Amygdala (tissue), 56 donors: ENCODE measurements at places on chromosomes 7 and 10.

- DNase-seq = no peak
Observed at GRCh38 chr10:57925045-57925444, 342.6 kb downstream of the IPMK start.

DNA sequence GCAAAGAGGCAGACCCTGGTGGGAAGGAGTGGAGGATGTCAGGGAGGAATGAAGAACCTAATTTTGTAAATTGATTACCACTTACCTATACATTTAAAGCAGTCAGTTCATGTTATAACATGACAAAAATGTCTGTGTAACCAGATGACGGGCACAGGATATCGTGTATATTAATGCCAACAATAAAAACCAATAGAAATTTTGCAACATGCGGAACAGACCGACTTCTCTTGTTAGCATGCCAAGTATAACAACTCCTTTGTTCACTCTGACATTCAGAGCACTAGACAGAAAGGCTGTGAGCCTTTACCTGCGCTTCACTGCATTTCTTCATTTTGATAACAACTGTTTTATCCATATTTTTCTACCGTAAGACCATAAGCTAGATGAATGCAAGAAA lies 29.9 kb downstream of the CDK6 start:
- no peak for DNase-seq

DNA sequence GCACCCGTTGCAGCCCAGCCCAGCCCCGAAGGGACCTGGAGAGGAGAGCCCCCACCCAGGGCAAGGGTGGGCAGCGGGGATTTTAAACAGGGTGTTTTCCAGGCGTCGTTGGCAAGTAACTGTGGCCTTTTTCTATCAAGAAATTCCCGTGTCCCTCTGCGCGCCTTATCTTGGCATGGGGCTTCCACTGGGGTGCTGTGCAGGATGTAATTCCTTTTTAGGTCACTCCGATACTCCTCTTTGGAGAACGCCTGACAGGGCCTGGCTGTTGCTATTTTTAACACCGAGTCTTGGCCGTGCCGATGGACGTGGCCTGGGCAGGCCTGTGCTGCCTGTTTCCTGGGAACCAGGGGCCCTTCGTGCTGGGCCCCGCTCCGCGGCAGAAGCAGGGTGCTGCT lies 93.8 kb downstream of the INPP5A start:
- no peak for DNase-seq

DNA sequence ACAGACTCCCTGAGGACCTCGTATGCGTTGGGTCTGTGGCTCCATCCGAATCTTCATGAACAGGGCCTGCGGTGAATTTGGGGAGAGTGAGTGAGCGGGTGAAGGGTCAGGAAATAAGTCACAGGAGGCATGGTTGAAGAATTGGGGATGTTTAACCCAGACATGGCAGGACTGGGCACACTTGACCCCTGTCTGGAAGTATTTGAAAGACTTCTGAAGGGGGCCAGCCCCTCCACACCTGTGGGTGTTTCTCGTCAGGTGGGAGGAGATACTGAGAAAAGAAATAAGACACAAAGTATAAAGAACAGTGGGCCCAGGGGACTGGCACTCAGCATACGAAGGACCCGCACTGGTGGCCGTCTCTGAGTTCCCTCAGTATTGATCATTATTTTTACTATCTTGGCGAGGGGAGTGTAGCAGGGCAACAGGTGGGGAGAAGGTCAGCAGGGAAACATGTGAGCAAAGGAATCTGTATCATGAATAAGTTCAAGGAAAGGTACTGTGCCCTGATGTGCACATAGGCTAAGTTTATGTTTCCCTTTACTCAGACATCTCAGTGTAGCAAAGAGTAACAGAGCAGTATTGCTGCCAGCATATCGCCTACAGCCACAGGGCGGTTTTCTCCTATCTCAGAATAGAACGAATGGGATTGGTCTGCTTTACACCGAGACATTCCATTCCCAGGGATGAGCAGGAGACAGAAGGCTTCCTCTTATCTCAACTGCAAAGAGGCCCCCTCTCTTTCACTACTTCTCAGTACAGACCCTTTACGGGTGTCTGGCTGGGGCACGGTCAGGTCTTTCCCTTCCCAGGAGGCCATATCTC lies 38.2 kb upstream of the PFKFB3 start:
- no peak for DNase-seq

- no peak for DNase-seq
Observed at GRCh38 chr10:3668966-3669330, 116.1 kb downstream of the KLF6 start.
